ENCODE measurements at places on chromosomes 16 and 17.

GRCh38 chr16:84922351-84923120 lies 88.8 kb downstream of the ZDHHC7 start:
- no peak for DNase-seq

- DNase-seq = no peak
Observed at GRCh38 chr16:52861614-52862022, 191.1 kb downstream of the CHD9NB start.

DNA sequence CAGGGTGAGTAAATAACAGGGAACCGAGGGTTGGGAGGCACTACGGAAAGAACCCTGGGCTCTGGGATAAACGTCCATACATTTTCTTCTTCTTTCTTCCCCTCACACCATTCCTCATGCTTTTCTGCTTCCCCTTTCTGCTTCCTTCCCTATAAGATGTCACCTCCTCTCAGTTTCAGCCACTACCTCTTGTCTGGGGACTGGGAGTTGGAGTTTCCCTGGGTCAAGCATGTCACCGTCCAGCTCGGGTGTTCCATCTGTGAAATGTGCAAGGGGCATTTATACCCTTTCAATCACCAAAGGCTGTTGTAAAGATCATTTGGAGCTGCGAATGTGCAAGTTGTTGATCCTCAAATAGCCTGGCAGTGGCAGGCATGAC lies 17.5 kb upstream of the CCL22 start:
- DNase-seq = no peak

DNA sequence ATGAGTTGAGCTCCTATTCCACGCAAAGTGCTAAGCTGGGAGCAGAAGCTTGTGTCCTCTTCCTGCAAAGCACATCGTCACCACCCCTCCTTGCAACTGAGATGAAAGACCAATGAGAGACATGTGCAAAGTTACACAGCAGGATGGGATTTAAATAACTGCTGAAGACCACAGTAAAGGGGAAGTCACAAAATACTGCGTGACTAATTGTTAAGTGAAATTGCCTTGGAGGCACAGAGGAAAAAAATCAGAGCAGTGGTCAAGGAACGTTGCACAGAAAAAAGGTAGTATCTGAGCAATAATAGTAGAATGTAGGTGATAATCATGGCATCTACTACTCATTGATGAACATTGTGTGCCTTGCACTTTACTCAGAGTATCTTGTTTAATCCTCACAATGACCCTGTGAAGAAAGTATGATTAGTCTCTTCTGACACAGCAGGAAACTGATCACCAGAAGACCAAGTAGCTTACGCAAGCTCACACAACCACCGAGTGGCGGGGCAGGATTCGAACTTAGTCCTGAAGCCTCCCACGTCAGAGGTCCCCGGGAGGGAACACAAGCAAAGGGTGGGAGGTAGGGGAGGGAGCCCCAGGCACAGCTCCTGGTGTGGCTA lies 15.4 kb upstream of the MYO18A start:
- DNase-seq = no peak

GRCh38 chr17:16910341-16910740 lies 61.6 kb downstream of the TNFRSF13B start:
- DNase-seq = no peak
